T-helper 17 cell (primary cell): ENCODE measurements at places on chromosomes 13 and 19.

DNA sequence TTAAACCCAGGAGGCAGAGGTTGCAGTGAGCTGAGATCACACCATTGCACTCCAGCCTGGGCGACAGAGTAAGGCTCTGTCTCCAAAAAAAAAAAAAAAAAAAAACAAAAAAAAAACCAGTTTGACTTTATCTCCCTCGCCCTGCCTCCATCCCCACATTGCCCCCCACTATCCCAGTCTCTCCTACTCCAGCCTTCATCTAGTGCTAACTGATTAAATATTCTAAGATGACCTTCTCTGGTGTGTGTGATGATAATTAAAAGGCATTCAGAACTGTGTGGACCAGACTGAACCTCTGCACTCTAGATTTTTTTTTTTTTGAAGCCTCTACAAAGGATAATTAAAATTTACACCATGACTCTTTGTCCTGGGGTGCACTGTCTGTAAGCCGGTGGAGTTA, 6.0 kb upstream of the DLL3 start:
- no peak for DNase-seq

DNA sequence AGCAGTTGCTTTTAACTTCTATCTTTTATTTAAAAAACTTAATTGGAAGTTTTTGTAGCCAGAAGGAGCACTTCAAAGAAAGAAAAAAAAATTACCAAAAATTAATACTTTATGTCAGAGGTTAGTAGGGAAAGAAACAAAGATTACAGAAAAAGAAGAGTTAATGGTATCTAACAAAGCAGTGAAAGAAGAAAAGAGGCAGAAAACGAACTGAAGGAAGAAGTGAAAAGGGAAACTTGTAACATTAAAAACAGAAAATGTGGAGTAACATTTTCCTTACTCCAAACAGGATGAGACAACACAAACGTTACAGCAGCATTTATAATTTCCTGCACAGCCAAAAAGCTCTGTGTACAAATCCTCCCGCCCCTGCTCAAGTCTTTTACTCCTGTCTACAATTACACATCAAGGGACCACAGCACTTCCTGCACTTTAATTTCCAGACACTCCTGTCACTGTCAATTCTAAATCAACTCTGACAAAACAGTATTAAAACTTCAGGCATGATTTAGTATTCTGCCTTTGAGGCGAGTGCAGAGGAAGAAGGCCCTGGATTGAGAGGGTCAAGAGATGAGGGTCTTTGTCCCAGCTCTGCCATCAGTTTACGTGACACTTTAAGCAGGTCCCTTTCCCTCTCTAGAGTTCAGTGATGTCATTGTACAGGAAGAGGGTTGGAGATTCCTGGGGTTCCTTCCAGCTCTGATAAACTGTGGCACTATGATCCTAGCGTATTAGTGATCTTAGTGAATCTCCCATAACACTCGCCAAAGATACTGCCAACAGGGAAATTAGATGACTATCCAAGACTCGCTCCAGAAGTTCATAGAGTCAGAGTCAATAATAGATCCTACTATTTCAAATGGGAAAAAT, 53.2 kb upstream of the LSM14A start:
- DNase-seq, result no peak

GRCh38 chr19:996051-996838, 4.0 kb upstream of the GRIN3B start:
- DNase-seq, result peak; percentile 77

DNA sequence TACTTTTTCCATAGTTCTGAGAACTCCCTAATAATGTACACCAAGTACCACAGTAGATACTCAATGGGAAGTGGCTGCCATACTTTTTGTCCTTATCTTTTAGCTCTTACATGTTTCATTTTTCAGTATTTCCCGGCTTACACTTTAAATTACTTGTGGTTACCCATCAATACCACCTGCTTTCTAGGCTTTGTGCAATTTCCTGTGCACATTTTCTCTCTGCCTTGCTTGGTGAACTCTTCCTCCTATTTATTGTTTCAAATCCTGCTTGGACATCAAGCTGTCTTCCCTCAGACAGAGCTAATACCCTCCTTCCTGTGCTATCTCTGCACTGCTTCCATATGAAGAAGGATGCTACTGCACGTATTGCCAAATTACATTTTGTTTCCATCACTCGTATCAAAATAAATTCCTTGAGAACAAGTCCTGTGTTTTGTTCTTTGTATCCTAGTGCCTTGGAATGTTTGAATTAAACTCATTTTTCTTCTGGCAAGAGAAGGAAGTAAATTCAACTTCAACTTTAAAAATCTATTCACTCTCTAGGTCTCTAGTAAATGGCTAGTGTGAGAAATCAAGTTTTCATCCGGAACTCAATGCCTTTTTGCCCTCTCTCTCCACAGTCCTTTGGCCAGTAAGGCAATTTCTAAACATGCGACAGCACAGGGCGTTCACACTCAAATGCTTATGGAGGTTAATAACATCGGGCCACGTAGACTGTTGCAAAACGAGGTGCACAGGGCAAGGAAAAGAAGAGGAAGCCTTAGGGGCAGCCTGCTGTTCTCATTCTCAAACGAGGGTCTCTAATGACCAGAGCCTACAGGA, 5.6 kb downstream of the ZAR1L start:
- DNase-seq, result no peak

- no peak for DNase-seq
Observed at GRCh38 chr13:96551546-96551945, 442.7 kb downstream of the OXGR1 start.

GRCh38 chr13:99280166-99280565, 22.0 kb upstream of the GPR18 start:
- DNase-seq, result no peak

DNA sequence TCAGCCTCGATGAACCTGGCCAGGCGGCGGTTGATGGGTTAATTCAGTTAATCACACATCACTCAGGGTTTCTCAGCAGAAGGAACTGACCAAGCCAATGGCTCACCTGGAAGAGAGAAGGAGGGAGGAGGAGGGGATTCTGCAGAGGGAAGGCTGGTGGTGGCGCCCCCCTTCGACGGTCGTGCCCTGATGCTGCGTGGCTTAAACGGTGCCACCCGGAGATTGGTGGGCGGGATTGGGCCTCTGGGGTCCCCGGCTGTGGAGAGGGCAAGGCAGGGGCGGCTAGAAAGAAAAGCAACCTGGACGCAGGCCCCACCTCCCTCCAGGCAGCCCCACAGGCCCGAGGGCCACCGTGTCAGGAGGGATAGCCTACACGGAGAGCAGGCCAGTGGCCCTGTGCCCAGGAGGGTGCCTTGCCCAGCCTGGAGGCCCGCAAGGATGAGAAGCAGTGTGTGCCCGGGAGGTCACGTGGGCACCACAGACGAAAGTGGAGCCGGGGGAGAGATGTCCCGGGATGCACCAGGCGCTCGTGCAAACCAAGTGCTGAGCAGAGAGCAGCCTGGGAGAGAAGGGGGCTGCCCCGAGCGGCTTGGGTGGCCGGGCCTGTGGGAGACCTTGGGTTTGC, 16.0 kb downstream of the CSNK1G2 start:
- no peak for DNase-seq

DNA sequence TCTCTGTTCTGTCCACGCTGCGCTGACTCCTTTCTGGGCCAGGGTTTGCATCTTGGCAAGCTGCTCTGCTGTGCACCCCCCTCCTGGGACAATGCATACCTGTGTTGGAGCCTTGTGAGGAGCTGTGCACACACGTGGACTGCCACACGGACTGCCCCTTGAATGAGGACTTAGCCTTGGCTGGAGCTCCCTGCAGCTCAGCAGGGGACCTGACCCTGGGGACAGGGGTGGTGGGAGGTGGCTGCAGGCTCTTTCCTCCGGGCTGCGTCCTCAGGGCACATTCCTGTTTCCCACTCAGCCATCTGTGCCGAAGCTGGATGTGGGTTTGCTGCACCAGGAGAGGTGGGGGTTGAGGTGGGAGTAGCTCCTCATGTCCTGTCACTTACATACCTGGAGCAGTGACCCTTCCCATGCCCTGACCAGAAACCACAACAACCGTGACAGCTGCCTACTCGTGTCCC, 8.2 kb downstream of the RAB11B start:
- no peak for DNase-seq

- DNase-seq, result no peak
Observed at GRCh38 chr13:74061926-74062595, 72.1 kb downstream of the KLF12 start.

- no peak for DNase-seq
Observed at GRCh38 chr19:3459089-3459881, 21.0 kb downstream of the SMIM24 start.

- DNase-seq, result no peak
Observed at GRCh38 chr19:49442354-49442753, 1.0 kb upstream of the SLC17A7 start.

- DNase-seq, result no peak
Observed at GRCh38 chr19:41936416-41936850, 8.2 kb upstream of the ERFL start.

GRCh38 chr13:44158098-44158521, 215.5 kb upstream of the SERP2 start:
- no peak for DNase-seq

GRCh38 chr13:92900446-92900845, 326.2 kb upstream of the GPC6 start:
- no peak for DNase-seq

DNA sequence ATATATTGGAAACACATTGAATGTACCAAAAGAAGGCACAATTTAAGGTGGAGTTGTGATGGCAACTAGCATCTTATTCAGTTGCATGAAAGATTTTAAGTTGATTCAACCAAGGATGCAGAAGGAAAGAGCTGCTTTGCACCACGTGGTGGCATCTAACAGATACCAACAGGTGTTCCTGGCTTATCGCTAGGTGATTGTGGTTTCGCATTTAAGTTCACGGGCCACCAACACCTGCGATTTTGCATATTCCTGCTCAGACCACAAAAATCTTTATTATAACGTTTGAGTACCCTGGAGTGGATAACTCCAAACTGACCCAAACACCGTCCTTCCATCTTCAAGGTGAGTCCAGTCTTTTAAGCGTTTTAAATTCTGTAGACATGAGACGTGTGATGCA, 45.3 kb downstream of the RGCC start:
- DNase-seq, result no peak

- DNase-seq, result no peak
Observed at GRCh38 chr13:83618966-83619365, 263.3 kb downstream of the SLITRK1 start.

GRCh38 chr13:34578471-34578870, 363.6 kb upstream of the NBEA start:
- DNase-seq, result no peak

GRCh38 chr13:48231080-48231479, 1.9 kb upstream of the ITM2B start:
- no peak for DNase-seq

- DNase-seq, result no peak
Observed at GRCh38 chr13:28093881-28094280, 6.5 kb downstream of the FLT3 start.

DNA sequence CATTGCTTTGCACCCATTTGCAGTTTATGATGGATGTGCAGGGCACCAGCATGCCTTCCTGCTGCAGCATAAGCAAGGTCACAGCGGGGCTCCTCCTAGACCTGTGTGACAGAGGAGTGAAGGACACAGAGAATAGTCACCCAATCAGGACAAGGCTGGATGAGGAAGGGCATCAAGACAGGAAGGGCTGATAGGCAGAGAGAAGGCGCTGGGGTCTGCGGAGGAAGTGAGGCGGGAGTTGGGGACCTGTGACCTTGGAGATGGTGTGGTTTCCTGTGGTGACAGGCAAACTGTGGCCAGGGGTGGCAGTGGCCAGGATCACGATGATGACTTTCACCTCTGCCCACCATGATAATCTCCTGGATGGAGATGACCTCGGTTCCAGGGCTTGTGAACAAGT, 16.4 kb upstream of the KCTD15 start:
- DNase-seq, result no peak

- no peak for DNase-seq
Observed at GRCh38 chr19:44113784-44114390, 688 bp downstream of the ZNF225 start.

DNA sequence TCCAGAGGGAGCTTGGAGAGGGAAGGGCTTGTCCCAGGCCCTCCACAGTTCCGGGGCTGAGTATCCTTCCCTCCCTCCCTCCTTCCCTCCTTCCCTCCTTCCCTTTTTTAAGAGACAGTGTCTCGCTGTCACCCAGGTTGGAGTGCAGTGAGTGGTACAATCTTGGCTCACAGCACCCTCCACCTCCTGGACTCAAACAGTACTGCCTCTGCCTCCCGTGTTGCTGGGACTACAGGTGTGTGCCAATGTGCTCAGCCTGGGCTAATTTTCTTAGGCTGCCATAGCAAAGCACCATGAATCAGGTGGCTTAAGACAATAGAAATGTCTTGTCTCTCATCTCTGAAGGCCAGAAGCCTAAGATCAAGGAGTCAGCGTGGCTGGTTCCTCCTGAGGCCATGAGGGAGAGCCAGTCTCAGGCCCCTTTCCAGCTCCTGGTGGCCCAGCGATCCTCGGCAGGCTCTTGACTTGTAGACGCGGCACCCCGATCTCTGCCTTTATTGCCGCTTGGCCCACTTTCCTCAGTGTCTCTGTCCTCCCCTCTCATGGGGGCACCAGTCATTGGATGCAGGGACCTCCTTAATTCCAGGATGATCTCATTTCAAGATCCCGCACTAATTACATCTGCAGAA, 47.5 kb downstream of the CRTC1 start:
- no peak for DNase-seq

DNA sequence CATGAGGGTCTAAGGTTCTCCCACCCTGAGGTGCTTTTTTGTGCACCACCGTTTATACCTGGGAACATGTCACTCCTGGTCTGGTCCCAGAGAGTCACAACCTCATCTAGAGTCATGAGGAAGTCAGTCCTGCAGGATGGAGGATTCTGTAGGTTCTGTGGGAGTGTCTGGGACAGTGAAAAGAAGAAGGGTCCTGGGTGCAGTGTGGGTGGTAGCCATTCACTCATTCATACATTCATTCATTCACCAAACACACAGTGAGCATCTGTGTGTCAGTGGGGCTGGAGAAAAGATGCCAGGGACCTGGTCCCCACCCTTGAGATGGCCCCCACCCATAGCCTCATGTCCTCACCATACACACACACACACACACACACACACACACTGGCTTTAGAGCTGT, 8.7 kb upstream of the CEACAM18 start:
- no peak for DNase-seq

DNA sequence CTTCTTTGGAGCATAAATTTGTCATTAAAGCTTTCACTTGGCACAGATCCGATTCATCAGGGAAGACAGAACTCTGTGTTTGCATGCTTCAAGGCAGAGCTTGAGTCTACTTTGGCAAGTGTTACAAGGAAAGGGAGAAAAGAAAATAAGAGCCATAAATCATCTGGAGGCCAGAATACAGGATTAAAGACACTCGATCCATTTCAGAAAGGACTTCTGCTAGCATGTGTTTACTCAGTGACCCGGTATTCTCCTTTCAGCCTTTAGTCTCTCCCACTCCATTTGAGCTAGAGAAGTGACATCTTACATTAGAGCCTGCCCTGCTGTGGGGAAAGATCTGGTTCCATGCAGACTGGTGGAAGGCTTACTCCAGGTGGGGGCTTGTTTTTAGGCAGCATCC, 306.4 kb downstream of the KLF5 start:
- no peak for DNase-seq
